ENCODE measurements at places on chromosomes 4 and X. TPM values are rescaled to one million over a fixed set of nuclear protein-coding genes. Genes with fewer than 3 reads are reported as not detected.
A peak's percentile ranks its signal among the peaks of the same experiment; 100 is the strongest.

DNA sequence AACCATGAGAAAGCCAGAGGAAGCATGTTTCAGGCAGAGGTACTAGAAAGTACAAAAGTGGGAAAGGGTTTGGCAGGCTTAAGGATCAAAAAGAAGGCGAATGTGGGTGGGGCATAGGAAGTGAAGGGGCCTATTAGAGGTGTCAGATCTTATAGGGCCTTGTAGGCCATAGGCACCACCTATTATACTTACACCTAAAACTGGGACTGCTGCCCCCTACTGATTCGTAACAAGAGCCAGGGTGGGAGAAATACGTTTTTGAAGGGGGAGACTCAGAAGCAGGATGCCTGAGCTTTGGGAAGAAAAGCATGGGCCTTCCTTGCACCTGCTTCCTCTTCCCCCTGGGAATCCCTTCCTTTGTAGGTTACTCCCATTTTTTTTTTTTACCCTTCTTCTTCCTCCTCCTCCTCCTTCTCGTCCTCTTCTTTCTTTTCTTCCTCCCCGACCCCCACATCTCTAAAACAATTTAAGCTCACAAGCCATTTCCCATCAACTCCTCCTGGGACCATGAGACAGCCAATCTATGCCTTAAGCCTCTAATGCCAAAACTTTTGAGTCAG is 40.7 kb upstream of the GPC3 start:
- no peak for DNase-seq

MAGEC1 gene
- total RNA-seq = not detected

- no peak for DNase-seq
These were observed 12.4 kb downstream of the NKX1-1 start for GRCh38 chr4:1393866-1394265.

DNA sequence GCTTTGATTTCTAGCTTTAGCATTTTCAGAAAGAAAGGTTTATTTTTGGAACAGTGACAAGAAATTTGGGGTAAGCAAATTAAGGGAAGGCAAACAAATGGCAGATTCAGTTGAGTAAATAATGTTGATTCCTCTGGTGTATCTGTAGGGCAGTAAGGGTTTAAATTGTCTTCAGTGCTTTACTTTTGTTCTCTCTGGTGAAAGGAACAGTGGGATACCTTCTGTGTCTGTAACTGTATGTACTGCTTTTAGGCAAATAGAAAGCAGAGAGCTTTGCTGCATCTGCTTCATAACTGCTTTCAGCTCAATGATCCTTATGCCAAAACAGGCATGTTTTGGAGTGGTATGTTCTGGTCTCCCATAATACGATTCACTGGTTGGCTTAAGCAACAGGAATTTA is 932.1 kb upstream of the SLIT2 start:
- no peak for DNase-seq

GRCh38 chrX:76202471-76202870 is 29.6 kb downstream of the PBDC1 start:
- no peak for DNase-seq

- no peak for DNase-seq
These were observed 1135.0 kb upstream of the TENM3 start for GRCh38 chr4:181108237-181108636.

GRCh38 chr4:79298484-79298883 is 27.4 kb downstream of the NAA11 start:
- DNase-seq = no peak

GRCh38 chrX:95318882-95319281 is 1365.8 kb upstream of the DIAPH2 start:
- DNase-seq = peak; percentile 1

P2RY8 gene
- total RNA-seq = 122 TPM

All from OCI-LY7 (cell line).